Fibroblast of villous mesenchyme (primary cell): ENCODE measurements at places on chromosomes 16 and 17. TPM values are rescaled to one million over a fixed set of nuclear protein-coding genes. Genes with fewer than 3 reads are reported as not detected.

DHRS7C gene
- not detected in 2 replicates for total RNA-seq

ACSM2B gene
- not detected in 2 replicates for total RNA-seq

FADS6 gene
- not detected in 2 replicates for total RNA-seq

FOXC2 gene
- 0.64 TPM in 1 of 2 replicates, not detected in the other for total RNA-seq

EVPLL gene
- total RNA-seq = not detected in 2 replicates

LGALS9B gene
- total RNA-seq = not detected in 2 replicates

RAI1 gene
- 16.0 and 24.2 TPM in 2 replicates for total RNA-seq

SGCA gene
- total RNA-seq = 0.32 TPM in 1 of 2 replicates, not detected in the other

CD79B gene
- total RNA-seq = not detected in 2 replicates

UBALD1 gene
- total RNA-seq = 6.9 and 10.3 TPM in 2 replicates

CDH1 gene
- under 0.01 TPM in 1 of 2 replicates, not detected in the other for total RNA-seq

RFWD3 gene
- total RNA-seq = 20.3 and 30.7 TPM in 2 replicates
